Right atrium auricular region (tissue), 2 donors: ENCODE measurements at places on chromosomes 4 and X. TPM values are rescaled to one million over a fixed set of nuclear protein-coding genes. Genes with fewer than 3 reads are reported as not detected.

GRCh38 chr4:144360146-144360793 is 219.8 kb upstream of the GYPA start:
- DNase-seq: no peak

GRCh38 chr4:150211799-150212445 is 133.7 kb downstream of the DCLK2 start:
- DNase-seq: no peak

DNA sequence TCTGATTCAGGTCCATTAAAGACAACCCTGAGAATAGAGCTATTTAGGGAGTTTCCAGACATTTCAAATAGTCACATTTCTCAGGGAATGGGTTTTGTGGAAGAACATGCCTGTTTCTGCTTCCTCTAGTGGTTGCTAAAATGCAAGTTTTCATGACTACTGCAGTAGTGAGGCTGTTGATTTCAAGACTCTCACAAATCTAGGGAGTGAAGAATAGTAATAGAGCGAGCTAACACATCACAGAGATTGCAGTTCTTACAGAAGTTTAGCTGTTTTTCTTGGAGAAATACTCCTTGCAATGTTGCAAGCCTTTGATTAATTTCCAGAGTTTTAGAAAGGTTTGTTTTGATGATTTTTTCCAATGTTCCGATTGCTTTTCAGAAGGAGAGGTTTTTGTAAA is 610.2 kb upstream of the HTR2C start:
- DNase-seq: no peak

DNA sequence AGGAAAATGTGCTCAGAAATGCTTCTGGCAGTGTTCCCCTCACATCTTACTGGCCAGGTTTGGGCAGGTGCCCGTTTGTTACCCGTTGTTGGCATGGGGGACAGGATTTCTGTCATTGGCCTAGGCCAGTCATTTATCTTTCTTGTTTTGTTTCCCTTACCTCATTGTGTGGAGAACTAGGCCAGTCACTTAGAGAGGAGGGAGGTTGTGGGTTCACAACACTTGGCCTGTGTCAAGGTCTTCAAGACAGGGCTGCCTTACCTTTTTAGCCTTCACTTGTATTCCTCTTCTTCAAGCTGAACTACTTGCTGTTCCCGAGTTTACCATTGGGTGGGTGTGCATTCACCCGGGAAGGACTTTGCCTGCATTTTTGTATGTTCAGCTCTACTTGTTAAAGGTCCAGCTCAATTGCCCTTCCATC is 17.7 kb downstream of the SNX25 start:
- no peak for DNase-seq

DNA sequence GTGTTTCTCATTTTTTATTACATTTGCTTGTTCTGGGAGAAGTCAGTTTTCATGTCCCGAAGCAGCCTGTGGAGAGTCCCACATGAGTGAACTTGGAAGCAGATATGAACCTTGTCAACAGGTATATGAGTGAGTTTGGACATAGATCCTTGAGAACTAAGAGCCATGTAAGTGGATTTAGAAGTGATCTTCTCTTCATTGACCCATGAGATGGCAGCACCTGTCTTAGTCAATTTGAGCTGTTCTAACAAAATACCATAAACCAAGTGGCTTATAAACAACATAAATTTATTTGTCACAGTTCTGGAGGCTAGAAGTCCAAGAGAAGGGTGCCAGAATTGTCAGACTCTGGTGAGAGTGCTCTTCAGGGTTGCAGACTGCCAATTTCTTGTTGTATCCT is 1043.8 kb downstream of the ADGRL3 start:
- no peak for DNase-seq

The LRIT3 gene
- not detected for total RNA-seq

DNA sequence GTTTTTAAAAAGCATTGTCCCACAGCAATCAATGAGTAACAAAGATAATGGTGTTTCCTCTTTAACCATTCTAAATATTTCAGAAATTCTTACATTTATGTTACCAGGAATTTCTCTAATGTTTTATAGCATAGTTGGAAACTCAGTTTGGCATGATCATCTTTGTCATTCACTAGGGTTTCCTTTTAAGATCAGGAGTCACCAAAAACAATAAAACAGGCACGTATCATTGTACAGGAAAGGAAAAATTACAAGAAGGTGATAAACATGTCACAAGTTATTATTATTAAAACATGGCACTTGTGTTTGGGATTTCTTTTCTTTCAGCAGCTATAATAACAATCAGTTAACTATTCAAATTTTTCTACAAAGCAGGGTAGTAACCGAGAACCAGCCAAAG is 84.0 kb downstream of the SLC10A7 start:
- no peak for DNase-seq

DNA sequence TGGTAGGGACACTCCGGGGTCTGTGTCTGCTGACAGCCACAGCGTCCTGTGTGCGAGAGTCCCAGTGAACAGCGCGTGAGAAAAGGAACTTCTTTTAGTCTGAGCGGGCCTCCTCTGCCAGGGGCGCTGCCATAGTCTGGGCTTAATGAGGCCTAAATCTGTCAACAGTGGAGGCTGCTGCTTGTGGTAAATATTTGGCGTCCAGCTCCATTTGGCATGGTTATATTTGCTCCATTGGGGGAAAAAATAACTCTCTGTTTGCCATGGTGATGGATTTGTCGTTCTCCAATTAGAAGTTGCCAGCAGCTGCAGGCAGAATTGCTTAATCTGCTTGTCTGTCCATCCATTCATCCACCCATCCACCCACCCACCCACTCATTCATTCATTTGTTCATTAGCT is 71.4 kb upstream of the PSAPL1 start:
- DNase-seq: no peak

- DNase-seq: no peak
These were observed 85.2 kb downstream of the SCLT1 start for GRCh38 chr4:129008096-129008495.

GRCh38 chr4:72858328-72858727 is 211.2 kb downstream of the COX18 start:
- DNase-seq: no peak

GRCh38 chr4:179563741-179564140 is 2121.5 kb upstream of the AGA start:
- DNase-seq: no peak

The TMEM156 gene
- not detected for total RNA-seq

The ABCG2 gene
- 1.0 TPM for total RNA-seq
